Activated naive CD4-positive, alpha-beta T cell treated with anti-CD3 and anti-CD28 coated beads, Interleukin-2, amount 10 ng/mL, durations not matched to agents 7 days and 5 days (primary cell): ENCODE measurements at places on chromosomes 4 and X.

GRCh38 chrX:153321381-153322124 lies at the start of gene PNMA6F:
TSS of gene PNMA6F (minus strand) at chrX:153321767. CDS start at chrX:153320674, 1,093 bp downstream.
- no peak for DNase-seq

DNA sequence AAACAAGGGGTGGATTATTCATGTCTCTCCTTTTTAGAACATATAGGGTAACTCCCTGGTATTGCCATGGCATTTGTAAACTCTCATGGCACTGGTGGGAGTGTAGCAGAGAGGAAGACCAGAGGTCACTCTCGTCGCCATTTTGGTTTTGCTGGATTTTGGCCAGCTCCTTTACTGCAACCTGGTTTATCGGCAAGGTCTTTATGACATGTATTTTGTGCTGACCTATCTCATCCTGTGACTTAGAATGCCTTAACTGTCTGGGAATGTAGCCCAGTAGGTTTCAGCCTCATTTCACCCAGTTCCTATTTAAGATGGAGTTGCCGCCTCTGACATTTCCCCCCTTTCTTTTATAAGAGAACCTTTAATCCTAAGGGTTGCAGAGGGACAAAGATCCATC lies 45.8 kb downstream of the MGST2 start:
- DNase-seq = no peak

DNA sequence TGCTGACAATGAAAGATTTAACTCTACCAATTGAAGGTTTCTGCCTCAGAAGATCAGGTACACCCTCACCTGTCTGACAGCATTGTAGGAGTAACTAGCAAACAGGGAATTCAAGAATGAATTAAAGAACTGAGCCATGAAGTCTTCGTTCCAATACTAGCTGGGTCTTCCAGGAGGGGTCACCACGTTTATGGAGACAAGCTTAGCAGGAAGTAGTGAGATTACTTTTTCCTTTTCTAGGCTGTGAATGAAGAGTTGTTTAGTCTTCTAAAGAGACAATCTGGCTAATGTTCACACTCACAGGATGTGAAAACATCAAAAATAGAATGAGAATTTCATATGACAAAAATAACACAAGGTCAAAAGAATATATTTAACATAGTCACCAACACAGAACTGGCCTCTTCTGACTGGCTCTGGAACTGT lies 54.9 kb downstream of the REELD1 start:
- no peak for DNase-seq

DNA sequence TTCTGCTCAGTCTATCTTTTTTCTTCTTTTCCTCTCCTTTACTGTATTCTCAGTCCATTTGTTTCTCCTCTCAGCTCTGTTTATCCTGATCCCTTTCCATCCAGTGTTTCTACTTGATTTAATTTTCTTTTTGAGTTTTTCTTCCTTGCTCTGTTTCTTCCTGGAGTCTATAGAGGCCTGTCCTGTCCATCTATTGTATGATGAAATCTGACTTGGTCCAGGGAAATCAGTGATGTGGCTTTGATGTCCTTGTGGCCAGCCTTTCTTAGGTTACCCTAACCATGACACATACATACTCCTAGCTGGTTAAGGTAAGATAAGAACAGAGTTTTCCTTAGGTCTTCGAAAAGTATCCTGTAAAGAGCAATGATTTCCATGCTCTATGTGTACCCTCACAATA lies 89.3 kb upstream of the LNX1 start:
- DNase-seq = no peak

DNA sequence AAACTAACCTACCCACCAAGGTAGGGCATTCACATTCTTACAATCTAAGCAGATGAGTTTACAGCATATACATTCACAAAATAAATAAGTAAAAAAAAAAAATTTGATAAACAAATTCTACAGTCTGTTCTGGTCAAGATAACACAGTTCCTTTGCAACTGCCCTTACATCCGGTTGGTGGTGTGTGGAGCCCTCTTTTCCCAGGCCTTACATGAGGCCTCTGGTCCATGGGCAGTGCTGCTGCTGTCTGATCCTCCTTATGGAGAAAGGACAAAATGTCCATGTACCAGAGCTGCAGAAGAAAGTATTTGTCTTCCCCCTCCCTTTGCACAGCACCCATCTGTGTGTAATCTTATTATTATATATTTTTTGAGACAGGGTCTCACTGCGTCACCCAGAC lies 2.2 kb upstream of the SEPTIN11 start:
- DNase-seq = no peak

DNA sequence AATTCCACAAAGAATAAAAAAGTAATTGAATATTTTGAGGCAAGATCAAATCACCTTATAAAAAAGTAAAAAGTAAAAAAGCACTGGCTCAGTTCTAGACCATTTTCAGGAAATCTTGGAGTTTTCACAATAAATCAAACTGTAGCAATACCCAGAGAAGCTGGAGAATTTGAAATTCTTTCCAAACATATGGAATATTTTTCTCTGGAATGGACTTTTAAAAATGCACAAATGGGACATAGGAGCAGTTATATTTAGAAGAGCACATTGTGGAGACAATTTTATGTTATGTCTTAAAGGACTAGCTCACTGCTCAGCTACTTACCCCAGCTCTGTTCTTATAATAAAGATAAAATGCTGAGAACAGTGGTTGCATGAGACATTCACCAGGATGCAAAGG lies 211.9 kb upstream of the KIT start:
- DNase-seq = no peak

DNA sequence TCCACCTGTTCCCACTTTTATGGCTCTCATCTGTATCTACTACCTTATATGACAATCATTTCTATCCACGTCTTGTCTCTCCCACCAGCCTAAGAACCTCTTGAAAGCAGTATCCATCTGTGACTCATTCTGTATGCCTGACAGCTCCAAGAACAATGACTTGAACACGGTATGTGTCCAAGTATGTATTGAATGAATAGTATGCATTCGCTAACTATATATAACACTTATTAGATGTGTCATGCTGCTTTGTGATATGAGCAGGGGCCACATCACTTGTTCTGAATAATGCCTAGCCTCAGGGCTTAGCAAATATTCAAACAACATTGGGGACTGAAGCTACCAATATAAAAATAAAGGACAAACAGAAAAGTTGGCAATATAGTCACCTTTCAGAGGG lies 4.9 kb downstream of the OPHN1 start:
- no peak for DNase-seq

- DNase-seq = no peak
These were observed 422.4 kb upstream of the BOD1L1 start for GRCh38 chr4:14049946-14050345.

- no peak for DNase-seq
These were observed 25.2 kb downstream of the LEF1 start for GRCh38 chr4:108143515-108143914.

- DNase-seq = no peak
These were observed 473.3 kb upstream of the FAM47C start for GRCh38 chrX:36534900-36535299.

DNA sequence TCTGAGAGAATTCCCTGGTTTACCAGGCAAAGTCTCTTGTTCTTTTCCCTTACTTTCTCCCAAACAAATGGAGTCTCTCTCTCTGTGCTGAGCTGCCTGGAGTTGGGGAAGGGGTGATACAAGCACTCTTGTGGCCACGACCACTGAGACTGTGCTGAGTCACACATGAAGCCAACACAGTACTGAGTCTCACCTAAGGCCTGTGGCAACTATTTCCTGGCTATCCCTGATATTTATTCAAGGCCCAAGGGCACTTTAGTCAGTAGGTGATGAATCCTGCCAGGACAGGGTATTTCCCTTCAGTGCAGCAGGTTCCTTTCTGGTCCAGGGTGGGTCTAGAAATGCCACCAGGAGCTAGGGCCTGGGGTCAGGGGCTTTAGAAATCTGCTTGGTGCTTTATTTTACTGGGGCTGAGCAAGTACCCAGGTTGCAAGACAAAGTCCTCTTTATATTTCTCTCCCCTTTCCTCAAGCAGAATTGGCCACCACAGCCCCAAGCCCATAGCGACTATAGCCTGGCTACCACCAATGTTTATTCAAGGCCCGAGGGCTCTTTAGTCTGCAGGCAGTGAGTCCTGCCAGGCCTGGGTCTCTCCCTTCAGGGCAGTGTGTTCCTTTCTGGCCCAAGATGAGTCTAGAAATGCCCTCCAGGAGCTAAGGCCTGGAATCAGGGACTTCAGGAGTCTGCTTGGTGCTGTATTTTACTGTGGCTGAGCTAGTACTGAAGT lies 10.5 kb downstream of the ARL13A start:
- DNase-seq = no peak

DNA sequence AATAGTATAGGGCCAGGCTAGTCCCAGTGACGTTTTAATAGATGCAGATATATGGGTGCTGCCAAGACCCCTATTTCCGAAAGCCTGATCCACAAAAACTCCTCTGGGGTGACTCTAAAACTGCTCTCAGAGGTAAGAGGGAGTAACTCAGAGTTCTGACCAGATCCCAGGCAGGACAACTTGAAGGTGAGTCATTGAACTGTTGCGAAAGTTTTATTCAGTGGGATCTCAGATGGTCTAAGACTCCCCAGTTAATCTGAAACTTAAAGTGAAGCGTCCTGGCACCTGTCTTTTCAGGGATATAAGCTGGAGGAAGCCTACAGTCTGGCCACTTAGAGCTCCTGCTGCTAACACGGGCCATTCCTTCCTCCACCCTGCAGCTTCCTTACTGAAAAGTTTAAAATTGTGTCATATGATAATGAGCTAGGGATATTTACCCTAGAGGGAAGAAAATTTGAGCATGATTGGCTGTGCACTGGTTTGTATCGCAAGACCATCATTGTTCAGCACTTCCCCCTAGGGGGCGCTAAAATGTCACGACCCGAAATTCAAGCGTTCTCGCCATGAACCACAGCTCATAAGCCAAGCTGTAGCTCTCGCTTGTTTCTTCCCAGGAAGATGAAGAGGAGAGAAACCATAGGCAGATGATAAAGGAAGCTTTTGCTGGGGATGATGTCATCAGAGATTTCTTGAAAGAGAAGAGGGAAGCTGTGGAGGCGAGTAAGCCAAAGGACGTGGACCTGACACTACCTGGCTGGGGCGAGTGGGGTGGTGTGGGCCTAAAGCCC lies 19.5 kb downstream of the UTP14A start:
- peak; percentile 78 for DNase-seq

- DNase-seq = no peak
These were observed 104.1 kb downstream of the FBXW7 start for GRCh38 chr4:152431784-152432183.

DNA sequence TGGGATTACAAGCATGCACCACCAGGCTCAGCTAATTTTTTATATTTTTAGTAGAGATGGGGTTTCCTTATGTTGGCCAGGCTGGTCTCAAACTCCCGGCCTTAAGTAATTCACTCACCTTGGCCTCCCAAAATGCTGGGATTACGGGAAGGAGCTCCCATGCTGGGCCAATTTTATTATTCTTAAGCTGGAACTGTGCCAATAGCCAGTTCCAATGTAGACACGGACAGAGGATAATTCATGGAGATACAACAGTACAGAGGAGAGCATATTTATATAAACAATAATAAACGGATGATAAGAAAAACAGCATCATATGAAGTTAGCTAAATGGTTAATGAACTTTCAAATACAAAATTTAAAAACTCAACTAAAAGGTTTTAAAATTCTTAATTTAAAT lies 87.8 kb downstream of the PPA2 start:
- no peak for DNase-seq

DNA sequence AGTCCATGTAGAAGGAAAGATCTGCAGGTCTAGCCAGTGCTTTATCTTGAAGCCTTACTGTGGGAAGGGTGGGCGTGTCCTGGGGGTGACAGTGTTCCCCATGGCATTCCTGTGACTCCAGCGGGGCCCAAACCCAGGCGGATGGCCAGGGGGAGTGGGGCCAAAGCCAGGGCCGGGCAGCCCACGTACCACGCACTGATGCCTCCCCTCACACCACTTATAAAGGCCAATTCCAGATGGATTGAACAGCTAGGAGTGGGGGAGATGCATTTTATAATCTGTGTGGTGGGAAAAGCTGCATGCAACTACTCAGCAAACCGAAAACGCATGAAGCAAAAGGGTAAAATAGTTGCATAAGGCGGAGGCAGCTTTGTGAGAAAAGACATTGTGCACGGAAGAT lies 36.4 kb downstream of the NELFA start:
- no peak for DNase-seq

DNA sequence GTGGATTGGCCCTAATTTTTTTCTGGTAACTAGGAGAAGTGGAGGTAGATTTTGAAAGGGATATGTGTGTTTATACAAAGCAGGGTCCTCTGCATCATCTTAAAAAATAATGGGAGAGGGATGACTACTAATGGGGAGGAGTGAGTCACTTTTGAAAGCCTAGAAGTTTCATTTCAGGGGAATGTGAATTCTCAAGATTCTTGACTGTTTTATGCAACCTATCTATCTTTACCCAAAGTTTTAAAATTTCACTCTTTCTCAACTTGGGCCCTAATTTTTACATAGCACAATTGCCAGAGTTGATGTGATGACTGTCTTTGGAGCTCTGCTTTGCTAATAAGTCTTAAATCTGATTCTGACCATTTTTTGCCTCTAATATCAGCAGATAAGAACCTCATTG lies 445.2 kb downstream of the GRXCR1 start:
- no peak for DNase-seq

- DNase-seq = no peak
These were observed 244.2 kb upstream of the GK2 start for GRCh38 chr4:79652232-79652631.

GRCh38 chr4:83644677-83645659 lies 109.1 kb downstream of the GPAT3 start:
- DNase-seq = peak; percentile 39

- no peak for DNase-seq
These were observed 19.8 kb upstream of the PPP1R2C start for GRCh38 chrX:42797651-42798269.

GRCh38 chr4:87875191-87875590 lies 42.4 kb downstream of the MEPE start:
- DNase-seq = no peak

- DNase-seq = peak; percentile 17
These were observed 17.1 kb downstream of the PSAPL1 start for GRCh38 chr4:7417639-7418038.

GRCh38 chr4:10403633-10404445 lies 53.4 kb downstream of the ZNF518B start:
- DNase-seq = no peak

DNA sequence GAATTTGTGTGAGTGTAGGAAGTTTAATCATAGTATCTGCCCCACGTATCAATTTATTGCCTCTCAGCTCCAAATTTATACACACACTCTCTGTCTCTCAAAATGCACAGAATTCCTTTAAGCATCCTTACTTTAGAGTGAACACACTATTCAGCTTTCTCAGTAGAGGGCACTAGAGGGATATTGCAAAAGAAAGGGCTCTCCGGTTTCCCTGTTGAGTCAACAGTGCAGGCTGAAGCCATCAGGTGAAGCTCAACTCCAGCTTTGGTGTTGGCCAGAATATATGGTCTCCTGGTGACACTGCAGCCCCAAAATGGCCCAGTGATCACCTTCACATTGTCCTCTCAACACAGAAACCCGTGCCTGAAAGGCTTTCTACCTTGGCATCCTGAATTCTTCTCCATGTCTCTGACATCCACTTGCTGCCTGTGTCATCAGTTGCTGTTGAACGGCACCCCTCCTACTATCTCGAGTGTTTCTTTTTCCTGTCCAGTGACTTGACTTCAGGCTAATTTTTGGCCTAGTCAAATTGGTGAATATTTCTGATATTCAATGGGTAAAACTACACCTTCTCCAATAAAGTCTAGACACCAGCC lies 670.5 kb downstream of the GABRG1 start:
- no peak for DNase-seq
